ENCODE measurements at places on chromosomes 2 and 18. TPM values are rescaled to one million over a fixed set of nuclear protein-coding genes. Genes with fewer than 3 reads are reported as not detected.
A peak's percentile ranks its signal among the peaks of the same experiment; 100 is the strongest.

- no peaks in the 10 kb centered on the region for H3K4me1 ChIP-seq
- H3K27me3 ChIP-seq = no peaks in the 10 kb centered on the region
- no peaks in the 10 kb centered on the region for H3K36me3 ChIP-seq
- no peak overlapping the region for H3K4me3 ChIP-seq
- no peak overlapping the region for H3K27ac ChIP-seq
Observed at GRCh38 chr2:34353509-34354113, 754.5 kb upstream of the FAM98A start.

GRCh38 chr2:111244864-111245263 lies 124.2 kb downstream of the BCL2L11 start:
- no peak overlapping the region for H3K27ac ChIP-seq
- H3K4me1 ChIP-seq = no peaks in the 10 kb centered on the region
- H3K27me3 ChIP-seq = no peaks in the 10 kb centered on the region
- H3K4me3 ChIP-seq = no peak overlapping the region
- no peak for DNase-seq

DNA sequence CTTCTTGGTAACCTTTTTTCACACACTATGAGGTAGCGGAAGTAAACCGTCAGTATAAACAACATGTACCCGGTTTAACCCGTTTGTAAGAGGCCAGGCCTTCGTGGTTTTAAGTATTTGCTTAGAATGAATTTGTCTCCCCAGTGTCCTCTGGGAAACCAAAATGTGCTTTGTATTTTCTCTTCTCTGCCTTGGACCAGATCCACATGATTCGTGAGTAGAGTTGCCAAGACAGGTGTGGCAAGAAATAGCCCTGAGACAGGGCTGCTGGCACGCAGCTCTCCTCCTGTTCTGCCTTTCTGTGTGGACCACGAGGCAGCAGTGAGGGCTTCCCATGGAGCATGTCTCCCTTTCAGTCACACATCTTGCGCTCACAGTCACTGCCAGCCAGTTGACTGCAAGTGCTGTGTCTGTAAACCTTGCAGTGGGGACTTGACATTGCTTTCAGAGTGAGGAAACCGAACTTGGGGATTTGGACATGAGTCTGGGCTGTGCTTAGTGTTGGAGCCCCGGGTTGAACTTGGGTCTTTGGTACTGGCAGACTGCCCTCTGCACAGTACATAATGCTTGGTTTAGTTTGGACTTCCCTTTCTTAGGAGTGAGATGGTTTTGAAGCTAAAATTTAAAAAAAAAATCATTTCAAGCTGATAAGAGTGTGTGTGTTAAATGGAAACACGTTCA lies 19.1 kb downstream of the BCL2L11 start:
- no peak overlapping the region for H3K4me3 ChIP-seq
- H3K27ac ChIP-seq = no peak overlapping the region
- no peaks in the 10 kb centered on the region for H3K4me1 ChIP-seq

DNA sequence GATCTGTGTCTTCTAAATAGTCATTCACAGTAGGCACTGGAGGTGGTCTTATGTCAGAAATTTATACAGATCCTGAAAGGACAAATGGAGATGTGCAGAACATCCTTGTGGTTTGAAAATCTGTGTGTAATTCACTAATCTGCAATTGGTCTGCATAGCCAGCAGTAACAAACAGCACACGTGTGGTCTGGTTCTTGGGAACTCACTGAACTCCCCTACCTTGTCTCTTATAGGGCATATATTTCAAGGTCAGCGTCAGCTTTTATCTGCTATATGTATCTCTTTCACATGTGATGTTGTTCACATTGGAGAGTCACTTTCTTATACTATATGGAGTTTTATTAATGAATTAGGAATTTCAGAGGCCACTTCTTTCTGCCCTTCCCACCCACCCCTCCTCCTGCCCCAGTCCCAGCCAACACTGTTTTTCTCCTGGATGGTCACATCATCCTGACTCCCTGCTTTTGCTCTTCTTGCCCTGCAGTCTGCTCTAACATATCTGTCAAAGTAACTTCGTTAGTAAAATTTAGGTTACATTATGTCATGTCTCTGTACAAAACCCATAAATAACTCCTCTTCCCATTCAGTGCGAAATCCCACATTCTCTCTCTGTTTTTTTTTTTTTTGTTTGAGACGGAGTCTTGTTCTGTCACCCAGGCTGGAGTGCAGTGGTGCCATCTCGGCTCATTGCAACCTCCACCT lies 35.4 kb upstream of the CABYR start:
- no peak overlapping the region for H3K4me3 ChIP-seq
- DNase-seq = no peak
- H3K36me3 ChIP-seq = no peaks in the 10 kb centered on the region
- H3K4me1 ChIP-seq = no peaks in the 10 kb centered on the region
- H3K27ac ChIP-seq = no peak overlapping the region

DNA sequence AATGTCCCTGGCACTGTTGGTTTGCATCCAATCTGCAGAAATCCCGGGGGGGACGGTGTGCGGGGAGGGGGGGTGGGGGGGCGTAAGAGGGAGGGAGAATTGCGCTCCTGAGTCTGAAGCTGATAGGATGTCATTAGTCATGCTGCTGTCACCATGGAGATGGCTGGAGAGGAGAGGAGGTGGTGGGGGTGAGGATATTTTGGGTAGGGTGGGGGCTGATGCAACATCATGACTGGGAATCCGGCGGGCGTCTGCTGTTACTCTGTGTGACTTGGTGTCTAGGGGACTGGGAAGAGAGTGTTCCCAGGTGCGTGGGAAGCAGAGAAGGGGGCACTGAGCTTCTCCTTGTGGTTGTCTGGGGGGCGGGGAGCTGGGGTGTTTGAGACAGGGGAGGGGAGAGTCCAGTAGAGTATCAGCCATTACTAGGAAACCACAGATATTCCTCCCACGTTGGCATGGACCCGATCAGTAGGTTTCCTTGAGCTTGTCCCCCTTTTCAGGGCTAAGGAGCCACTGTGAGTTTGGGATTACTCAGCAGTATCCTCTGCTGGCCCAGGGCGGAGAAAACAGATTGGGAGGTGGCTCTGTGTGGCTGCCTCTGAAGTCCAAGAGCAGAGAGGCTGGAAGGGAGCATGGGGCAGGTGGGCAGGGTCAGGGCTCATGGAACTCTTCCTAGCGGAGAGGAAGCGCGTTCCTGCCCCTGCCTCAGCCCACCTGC lies 18.9 kb downstream of the TET3 start:
- H3K27me3 ChIP-seq = no peaks in the 10 kb centered on the region
- H3K27ac ChIP-seq = peak overlapping the region; percentile 45
- H3K36me3 ChIP-seq = no peaks in the 10 kb centered on the region
- no peak for DNase-seq
- H3K4me3 ChIP-seq = no peak overlapping the region

DNA sequence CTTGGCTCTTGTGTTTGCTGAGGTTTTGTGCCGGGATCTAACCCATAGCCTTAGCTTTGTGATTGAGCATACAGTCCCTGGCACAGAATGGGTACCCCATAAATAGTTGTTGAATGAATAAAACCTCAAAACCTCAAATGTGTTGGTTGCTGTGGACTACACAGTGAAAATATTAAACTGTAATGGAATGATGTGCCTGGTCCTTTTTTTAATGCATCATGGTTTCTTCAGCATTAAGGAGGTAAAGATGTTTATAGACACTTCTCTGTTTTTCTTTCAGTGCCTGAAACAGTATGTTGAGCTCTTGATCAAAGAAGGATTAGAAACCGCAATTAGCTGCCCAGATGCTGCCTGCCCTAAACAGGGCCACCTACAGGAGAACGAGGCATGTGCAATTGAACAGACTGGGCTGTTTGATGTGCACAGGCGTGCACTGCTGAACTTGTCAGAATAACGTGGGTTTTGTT lies 97.0 kb downstream of the RNF144A start:
- H3K4me1 ChIP-seq = no peaks in the 10 kb centered on the region
- H3K36me3 ChIP-seq = no peaks in the 10 kb centered on the region
- H3K27ac ChIP-seq = no peak overlapping the region
- DNase-seq = no peak
- no peaks in the 10 kb centered on the region for H3K27me3 ChIP-seq

- H3K4me1 ChIP-seq = no peaks in the 10 kb centered on the region
- no peaks in the 10 kb centered on the region for H3K27me3 ChIP-seq
- no peak overlapping the region for H3K4me3 ChIP-seq
- no peak overlapping the region for H3K27ac ChIP-seq
Observed at GRCh38 chr2:239678666-239679296, 278.0 kb upstream of the HDAC4 start.

- no peaks in the 10 kb centered on the region for H3K36me3 ChIP-seq
- H3K4me3 ChIP-seq = no peak overlapping the region
- H3K27me3 ChIP-seq = no peaks in the 10 kb centered on the region
- DNase-seq = no peak
Observed at GRCh38 chr18:46250812-46251173, 146.6 kb downstream of the HAUS1 start.

GRCh38 chr2:186636800-186637496 lies 47.1 kb downstream of the ITGAV start:
- no peak for DNase-seq
- H3K27ac ChIP-seq = no peak overlapping the region
- H3K4me3 ChIP-seq = no peak overlapping the region
- H3K36me3 ChIP-seq = peaks cover 30% of the 10 kb centered on the region

GRCh38 chr2:237469849-237470248 lies 17.2 kb upstream of the MLPH start:
- peaks cover 3% of the 10 kb centered on the region for H3K4me1 ChIP-seq
- H3K27me3 ChIP-seq = no peaks in the 10 kb centered on the region
- no peak overlapping the region for H3K4me3 ChIP-seq
- no peak for DNase-seq

DNA sequence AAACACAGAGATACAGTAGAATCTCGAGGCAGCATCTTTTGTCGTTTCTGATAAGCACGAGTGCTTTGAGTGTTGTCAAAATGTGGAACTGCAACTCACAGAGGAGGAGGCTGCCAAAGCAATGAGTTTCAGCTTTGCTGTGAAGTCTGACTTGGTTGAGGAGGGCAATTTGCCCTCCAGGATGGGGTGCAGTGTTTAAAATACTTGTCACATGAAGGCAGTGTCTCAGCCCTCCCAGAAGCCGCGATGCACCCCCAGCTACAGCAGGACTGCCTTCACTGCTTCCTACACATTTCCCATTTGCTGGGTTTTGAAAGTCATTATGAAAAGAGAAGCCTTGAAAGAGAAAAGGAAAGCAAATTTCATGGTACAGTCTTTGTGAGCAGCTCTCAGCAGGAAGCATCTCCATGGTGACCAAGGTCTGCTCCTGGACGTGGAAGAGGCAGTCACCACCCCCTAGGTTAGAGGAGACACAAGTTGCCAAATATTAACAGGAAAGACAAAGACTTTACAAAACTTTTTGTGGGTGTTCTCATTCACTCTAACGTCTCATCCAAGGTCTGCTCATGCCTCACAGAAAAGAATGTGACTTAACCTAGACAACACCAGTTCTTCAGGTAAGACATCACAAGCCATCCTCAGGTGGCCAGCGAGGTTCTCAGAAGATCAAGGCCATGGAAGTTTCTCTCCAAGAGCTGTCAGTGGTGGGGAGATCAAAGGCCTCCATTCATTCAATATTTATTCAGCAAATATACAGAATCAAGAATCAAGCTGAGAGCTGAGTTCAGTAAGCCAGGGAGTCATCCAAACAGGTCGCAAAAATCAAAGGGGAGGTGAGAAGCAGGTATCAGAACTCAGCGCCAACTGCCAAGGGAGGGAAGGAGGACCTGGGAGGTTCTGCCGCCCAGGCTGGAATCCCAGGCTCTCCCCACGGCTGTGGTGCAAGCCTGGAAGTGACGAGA lies 476.0 kb downstream of the EIPR1 start:
- no peak overlapping the region for H3K4me3 ChIP-seq
- no peaks in the 10 kb centered on the region for H3K4me1 ChIP-seq
- H3K27me3 ChIP-seq = no peaks in the 10 kb centered on the region
- no peak for DNase-seq
- H3K36me3 ChIP-seq = no peaks in the 10 kb centered on the region
- no peak overlapping the region for H3K27ac ChIP-seq

DNA sequence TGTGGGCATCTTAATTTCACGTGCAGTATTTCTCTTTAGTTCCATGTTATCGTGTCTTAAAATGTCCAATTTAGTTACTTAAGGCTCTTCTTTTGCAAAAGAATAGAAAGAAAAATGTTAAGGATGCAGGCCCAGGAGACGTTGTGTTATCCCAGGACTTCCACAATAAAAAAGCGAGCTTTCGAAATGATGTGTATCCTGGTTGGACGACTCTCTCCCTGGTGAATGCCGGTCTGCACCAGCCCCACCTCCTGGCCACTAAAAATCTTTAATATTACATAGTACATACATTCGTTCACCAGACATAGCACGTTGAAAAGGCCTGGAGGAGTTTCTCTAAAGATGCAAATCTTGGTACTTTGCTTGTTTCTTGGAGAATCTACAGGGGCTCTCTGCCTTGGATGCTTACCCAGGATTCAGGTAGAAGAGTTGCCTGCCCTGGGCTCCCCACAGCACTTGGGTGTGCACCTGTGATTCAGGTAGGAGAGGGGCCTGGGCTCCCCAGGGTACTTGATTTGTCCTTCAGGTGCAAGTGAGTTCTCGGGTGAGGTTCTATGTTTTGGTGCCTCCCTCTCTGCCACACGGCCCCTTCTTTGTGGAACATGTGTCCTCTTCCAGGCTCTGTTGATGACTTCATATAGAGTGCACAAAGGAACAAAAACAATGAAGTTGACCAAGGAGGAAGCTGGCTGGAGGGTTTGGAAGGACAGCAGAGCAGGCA lies 26.6 kb downstream of the TWIST2 start:
- H3K4me1 ChIP-seq = no peaks in the 10 kb centered on the region
- no peak overlapping the region for H3K27ac ChIP-seq
- no peak overlapping the region for H3K4me3 ChIP-seq
- peak; percentile 57 for DNase-seq
- no peaks in the 10 kb centered on the region for H3K27me3 ChIP-seq

GRCh38 chr18:26133652-26134051 lies at the start of gene PSMA8:
PSMA8 (plus strand) TSS chr18:26133869; CDS start chr18:26133966, 97 bp downstream.
- no peaks in the 10 kb centered on the region for H3K36me3 ChIP-seq
- H3K27ac ChIP-seq = no peak within 1 kb of the TSS
- no peak for DNase-seq
- H3K4me1 ChIP-seq = no peaks in the 10 kb centered on the region
- no peaks in the 10 kb centered on the region for H3K27me3 ChIP-seq

GRCh38 chr2:134601264-134601663 lies 117.5 kb downstream of the TMEM163 start:
- H3K36me3 ChIP-seq = no peaks in the 10 kb centered on the region
- no peaks in the 10 kb centered on the region for H3K27me3 ChIP-seq
- no peaks in the 10 kb centered on the region for H3K4me1 ChIP-seq
- no peak overlapping the region for H3K27ac ChIP-seq
- no peak overlapping the region for H3K4me3 ChIP-seq

GNLY gene
- total RNA-seq = not detected

METTL8 gene
- 16.3 TPM for total RNA-seq

CPO gene
- not detected for total RNA-seq

Data from right atrium auricular region (tissue), 2 donors.